Glutamatergic neuron (in vitro differentiated cells): ENCODE measurements at places on chromosomes 13 and 19.

- DNase-seq: no peak
These were observed 4.3 kb downstream of the CALM3 start for GRCh38 chr19:46605356-46605821.

DNA sequence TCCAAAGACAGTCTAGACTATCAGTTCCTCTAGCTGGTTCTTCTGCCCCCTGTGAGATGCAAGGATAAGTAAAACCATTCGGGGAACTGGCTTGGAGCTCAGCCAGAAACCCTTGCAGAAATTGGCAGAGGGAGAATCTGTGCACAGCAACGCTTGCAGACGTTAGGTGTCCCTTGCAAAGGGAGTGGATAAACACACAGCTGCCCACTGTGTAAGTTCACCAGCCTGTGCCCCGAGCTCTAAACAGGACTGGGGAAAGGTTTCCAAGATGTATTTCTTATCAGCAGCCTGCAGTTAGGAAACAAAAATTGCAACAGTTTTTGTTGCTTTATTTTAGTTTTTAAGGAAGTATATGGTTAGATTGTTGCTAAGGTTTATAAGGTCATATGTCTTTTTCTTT, 19.0 kb upstream of the ADGRE1 start:
- DNase-seq: no peak

DNA sequence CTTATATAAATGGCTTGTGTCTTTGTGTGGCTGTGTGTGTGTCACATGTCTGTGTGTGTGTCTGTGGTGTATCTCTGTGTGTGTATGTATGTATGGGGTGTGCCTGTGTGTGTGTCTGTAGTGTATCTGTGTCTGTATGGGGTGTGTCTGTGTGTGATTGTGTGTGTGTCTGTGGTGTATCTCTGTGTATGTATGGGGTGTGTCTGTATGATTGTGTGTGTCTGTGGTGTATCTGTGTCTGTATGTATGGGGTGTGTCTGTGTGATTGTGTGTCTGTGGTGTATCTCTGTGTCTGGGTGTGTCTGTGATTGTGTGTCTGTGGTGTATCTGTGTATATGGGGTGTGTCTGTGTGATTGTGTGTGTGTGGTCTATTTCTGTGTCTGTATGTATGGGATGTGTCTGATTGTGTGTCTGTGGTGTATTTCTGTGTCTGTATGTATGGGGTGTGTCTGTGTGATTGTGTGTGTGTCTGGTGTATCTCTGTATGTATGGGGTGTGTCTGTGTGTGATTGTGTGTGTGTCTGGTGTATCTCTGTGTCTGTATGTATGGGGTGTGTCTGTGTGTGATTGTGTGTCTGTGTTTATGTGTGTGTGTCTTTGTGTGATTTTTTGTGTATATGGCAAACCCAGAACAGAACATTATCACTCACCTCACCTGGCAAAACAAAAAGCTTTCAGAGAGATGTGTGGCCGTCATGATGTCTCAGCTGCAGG, 56.1 kb upstream of the MCF2L start:
- DNase-seq: no peak

DNA sequence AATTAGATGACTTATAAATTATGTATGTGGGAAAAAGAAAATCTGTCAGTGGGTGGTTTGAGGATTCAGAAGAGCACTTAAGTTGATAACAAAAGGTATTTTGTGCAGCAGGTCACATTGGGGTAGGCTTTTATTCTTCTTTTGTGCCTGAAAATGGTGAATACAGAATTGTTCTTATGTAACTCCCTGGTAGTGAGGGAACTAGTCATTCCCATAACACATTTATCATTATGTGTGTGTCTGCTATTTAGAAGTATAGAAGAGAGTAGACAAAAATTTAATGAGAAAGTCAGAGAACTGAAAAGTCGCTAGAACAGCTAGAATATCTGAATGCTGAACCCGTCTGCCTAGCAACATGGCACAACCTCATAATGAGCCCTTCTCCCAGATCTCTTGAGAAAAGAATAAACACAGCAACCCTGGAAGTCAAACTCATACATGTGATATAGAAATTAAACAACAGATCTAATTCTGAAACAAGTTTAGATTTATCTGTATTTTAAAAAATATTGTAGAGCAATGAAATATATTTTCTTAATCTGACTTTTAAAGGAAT, 111.8 kb upstream of the EDNRB start:
- no peak for DNase-seq

DNA sequence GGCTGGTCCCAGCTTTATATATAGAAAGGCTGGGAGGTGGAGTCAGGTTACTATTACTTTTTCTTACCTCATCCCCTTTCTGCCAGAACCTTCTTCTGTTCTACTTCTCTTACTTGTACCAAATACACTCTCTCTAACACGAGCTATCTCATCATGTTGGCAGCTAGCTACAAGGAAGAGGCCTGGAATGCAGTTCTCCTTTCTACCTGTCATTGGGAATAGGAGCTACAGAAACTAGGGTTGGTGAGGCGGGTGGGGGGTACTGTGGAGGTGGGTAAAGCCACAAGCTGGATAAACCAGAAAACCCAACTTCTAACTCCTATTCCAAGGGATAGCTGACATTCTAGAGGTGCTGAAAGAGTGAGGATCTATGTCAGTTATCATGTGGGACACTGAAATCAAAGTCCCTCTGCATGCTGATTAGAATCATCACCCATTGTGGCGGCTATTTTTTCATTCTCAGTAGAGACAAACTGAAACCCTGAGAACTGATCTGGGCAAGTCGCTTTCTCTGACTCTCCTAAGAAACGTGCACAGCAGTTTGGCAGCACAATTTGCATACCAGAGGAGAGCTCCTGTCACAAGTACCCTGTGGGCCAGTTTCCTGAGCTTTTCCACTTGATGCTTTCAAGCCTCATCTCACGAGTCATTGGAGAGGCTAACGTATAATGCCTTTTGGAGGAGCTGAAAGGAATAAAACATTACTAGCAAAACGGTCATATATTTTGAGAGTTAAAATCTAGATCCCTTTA, 358.1 kb downstream of the ENOX1 start:
- no peak for DNase-seq

- no peak for DNase-seq
These were observed 447.2 kb downstream of the RFC3 start for GRCh38 chr13:34265046-34265679.

GRCh38 chr19:3649888-3650287, 23.3 kb upstream of the CACTIN start:
- DNase-seq: no peak

- DNase-seq: no peak
These were observed 15.2 kb upstream of the PPP1R12C start for GRCh38 chr19:55132453-55133129.

DNA sequence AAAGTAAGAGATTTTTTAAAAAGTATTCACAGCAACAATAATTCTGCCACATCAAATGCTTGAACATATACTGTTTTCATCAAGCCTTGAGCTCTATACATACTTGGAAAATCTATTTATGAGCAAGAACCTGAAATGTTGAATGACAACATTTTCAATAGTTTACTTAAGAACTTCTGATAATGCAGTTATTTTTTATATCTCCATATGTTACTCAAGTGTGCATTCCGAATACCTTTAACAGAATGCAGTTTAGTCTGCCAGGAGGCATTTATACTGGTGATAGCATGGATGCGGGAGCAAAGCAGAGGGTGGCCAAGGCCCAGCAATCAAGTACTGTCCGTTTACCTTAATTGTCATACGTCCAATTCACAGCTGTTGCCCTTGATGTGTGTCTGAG, 589.5 kb downstream of the KCTD12 start:
- no peak for DNase-seq

GRCh38 chr13:99993660-99994637, 12.4 kb downstream of the ZIC2 start:
- no peak for DNase-seq

GRCh38 chr19:38922482-38922881, 8.1 kb downstream of the SARS2 start:
- DNase-seq: no peak

GRCh38 chr13:24274452-24275021, 34.8 kb upstream of the C1QTNF9 start:
- no peak for DNase-seq

DNA sequence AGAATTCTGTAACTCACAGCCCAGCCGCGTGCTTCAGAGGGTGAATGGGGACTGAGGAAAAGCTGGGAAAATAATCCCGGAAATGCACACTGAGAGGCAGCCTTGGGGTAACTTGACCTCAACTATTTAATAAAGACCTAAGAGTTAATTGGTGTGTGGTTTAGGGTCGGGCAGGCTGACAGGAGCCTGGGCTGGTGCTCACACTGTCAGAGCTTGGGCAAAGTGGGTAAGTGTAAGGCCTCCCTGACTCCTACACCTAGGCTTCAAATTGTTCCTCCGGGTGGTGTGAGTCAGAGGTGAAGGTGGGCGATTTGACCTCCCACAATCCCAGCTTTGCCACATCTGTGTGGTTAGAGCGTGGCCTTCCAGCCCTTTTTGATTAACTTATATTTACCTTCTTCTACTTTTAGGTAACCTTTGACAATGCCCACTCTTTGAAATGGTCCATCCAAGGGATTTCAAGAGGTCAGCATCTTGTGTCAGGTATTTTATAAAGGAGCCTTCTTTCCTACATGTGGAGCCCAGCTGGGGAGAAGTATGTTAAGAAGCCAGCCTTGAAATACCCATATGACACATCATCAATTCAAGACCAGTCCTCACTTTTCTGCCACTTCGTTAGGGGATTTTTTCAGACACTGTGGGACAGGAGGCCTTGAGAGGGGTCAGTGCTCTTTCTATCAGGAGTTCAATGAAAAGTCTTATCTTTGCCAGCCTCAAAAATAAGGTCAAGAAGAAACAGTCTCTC, 114.2 kb downstream of the NUFIP1 start:
- no peak for DNase-seq

DNA sequence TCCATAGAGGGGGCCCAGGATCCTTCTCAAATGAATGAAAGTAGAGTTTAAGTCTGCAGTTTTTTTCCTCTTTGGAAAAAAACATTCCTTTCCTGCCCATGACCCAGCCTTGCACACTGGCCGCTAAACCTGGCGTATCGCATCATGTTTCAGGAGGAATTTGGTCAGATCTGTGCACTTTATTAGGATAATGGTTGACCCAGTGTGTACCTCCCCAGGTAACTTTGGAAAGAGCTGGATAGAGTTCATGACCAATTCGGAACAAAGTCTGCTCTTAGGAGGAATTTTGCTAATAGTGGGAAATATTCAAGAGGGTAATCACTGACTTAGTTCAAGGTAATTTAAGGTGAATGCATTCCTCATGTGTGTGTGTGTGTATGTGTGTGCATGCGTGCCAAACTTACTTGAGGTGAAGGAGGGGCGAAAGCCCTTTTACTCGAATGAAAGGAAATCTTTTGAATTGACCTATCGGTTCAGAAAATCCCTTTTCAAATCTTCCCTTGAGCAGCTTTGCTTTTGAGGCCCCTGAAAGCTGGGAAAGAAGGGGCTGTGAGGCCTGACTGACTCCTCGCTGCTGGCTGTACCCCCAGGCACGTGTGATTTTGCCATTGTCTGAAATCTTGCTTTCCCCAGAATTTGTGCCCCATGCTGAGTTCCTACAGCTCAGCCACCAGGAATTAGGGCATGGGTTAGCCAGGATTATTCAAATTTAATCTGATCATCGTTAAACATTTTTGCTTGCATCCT, 46.3 kb downstream of the SIPA1L3 start:
- DNase-seq: no peak

DNA sequence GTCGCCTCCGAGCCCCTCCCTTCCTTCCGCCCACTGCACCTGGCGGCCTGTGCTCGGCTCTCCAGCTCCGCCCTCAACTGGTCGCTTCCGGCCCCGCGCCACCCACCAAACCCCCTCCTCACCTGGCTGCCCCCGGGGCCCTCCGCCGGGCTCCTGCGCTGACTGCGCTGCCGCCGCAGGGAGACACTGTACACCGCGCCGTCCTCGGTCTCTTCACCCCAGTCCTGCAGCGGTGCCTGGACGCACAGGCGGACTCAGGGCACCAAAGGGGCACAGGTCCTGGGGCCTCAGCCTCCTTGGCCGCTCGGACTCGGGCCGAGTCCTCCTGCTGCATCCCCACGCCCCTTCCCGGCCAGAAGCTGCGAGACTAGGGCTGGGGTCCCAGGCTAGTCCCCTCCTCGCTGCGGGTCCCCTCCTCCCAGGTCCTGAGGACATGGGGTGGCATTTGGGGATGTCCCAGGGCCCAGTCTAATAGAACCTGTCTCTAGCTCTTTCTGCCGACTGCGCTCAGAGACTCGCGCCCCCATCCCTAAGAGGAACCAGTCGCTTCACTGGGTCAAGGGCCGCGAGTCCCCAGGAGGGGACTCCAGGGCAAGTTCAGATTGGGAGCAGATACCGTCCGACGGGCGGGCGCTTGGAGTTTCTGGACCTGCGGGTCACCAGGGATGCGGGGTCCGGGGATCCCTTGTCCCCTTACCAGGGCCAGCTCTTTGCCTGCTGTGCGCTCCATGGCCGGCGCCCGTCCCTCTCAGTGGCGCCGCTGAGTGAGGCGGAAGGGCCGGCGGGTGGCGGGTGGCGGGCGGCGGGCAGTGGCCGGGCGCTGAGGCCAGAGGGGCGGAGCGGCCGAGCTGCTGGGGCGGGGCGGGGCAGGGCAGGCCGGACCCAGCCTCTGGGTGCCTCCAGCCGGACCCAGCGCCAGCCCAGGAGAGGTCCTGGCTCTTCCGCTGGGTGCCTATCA, at the start of gene RGL3:
Gene RGL3 (minus strand): TSS at position 766 of the 958 bp plus-strand sequence. CDS start 36 bp downstream, at position 730.
- DNase-seq: peak; percentile 60

GRCh38 chr13:36082396-36082795, 48.8 kb downstream of the DCLK1 start:
- DNase-seq: no peak

GRCh38 chr13:81304121-81304659, 963.3 kb upstream of the SPRY2 start:
- DNase-seq: no peak

- no peak for DNase-seq
These were observed 2.1 kb downstream of the IFNL2 start for GRCh38 chr19:39270036-39270871.

- no peak for DNase-seq
These were observed 51.5 kb downstream of the RASA3 start for GRCh38 chr13:114080739-114081561.

GRCh38 chr13:39760521-39760920, 105.1 kb downstream of the COG6 start:
- DNase-seq: no peak

DNA sequence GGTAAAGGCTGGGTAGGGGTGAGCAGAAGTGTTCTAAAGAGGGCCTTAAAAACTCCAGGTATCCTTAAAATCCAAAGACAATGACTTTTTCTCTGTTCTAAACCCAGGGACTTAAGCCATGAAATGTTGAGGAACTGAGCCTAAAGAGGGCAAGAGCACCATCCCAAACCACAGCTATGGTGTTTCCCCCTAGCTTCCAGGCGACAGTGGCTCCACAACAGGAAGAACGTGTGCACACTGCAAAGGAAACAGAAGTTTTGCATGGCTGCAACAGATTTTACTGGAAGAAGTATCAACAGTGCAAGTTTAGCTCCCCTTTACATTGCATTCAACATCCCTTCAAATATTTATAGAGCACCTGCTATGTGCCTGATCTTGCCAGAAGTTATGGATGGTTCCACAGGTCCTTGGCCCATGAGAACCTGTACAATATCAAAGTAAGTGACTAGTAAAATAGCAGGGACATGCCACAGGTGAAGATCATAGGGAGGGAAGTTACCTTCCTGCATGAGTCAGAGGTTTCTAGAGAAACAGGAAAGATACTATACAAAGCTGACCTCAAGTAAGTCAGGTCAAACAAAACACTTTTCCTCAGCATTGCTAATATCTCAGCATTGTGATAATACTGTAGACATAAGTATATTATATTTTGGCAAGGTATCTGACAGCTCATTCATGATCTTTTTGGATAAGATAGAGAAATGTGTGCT, 8.4 kb upstream of the KCTD12 start:
- DNase-seq: no peak
